ENCODE measurements at places on chromosomes 16 and 17. TPM values are rescaled to one million over a fixed set of nuclear protein-coding genes. Genes with fewer than 3 reads are reported as not detected.

ST6GALNAC1 gene
- 0.79 TPM for total RNA-seq

ABCA10 gene
- total RNA-seq: 0.67 TPM

- no peak for DNase-seq
Measured at GRCh38 chr17:35898283-35899070, 18.3 kb upstream of the CCL5 start.

EPX gene
- 0.27 TPM for total RNA-seq

GRCh38 chr17:6286233-6286632, 148.7 kb downstream of the AIPL1 start:
- peak; percentile 53 for DNase-seq

DNA sequence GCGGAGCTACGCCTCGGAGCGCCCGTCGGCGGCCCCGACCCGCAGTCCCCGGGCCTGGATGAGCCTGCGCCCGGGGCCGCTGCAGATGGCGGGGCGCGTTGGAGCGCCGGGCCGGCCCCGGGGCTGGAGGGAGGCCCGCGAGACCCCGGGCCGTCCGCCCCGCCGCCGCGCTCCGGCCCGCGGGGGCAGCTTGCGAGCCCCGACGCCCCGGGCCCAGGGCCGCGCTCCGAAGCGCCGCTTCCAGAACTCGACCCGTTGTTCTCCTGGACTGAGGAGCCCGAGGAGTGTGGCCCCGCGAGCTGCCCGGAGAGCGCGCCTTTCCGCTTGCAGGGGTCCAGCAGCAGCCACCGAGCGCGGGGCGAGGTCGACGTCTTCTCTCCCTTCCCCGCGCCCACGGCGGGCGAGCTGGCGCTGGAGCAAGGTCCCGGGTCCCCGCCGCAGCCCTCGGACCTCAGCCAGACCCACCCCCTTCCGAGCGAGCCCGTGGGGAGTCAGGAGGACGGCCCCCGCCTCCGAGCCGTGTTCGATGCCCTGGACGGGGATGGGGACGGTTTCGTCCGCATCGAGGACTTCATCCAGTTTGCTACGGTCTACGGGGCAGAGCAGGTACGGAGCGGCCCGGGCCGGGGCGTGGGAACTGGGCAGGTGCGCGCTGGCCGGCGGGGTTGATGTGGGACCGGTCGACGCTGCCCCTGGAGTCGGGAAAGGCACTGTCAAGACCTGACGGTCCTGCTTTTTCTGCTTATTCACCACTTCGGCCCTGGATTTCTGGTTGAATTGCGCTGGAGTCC, 861 bp downstream of the RAB11FIP3 start:
- DNase-seq: no peak

DNA sequence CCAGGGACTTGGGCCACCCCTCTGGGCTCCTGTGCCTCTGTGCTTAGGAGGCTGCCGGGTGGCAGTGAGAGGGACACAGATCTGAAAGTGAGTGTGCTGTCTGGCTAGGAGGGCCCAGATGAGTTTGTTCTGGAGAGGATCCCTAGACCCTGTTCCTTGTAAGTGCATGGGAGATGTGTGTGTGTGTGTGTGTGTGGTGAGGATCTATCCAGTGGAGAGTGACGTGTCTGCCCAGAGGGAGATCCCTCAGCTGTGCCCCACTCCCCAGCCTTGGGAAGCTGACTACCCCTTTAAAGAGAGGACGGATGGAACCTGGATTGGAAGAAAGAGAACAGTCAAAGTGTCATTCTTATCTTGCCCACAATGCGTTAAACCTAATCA, 25.5 kb upstream of the CDC42EP4 start:
- no peak for DNase-seq

- DNase-seq: no peak
Measured at GRCh38 chr17:13765701-13766100, 164.0 kb upstream of the HS3ST3A1 start.

DNA sequence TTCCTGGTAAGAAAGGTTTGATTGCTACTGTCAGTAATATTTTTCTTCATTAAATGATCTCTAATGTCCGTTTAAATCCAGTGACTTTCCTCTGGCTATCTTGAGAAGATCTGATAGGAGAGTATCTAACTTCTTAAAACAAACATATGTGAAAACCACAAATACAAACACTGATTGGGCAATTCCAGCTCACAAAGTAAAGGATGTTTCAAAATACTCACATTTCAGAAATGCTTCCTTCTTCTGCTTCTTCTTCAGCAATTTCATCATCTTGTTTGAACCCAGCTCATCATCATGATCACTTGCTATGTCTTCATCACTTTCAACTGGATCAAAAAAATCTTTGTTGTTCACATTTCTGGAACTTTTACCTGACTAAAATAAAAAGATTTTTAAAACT, 64.3 kb upstream of the RBL2 start:
- no peak for DNase-seq

HSDL1 gene
- total RNA-seq: 41.1 TPM

Measured in SK-MEL-5 (cell line).